GM12878 (cell line): ENCODE measurements at places on chromosomes 5 and 9. TPM values are rescaled to one million over a fixed set of nuclear protein-coding genes. Genes with fewer than 3 reads are reported as not detected.
A peak's percentile ranks its signal among the peaks of the same experiment; 100 is the strongest.

GRCh38 chr9:34457266-34458012 is 931 bp downstream of the FAM219A start:
- peak overlapping the region; percentile 65; the same call in 1 of the 2 replicates for H3K4me3 ChIP-seq
- DNase-seq: no peak
- H3K36me3 ChIP-seq: no peaks in the 10 kb centered on the region
- peaks cover 10% of the 10 kb centered on the region for H3K27me3 ChIP-seq
- H3K27ac ChIP-seq: no peak overlapping the region

- H3K27ac ChIP-seq: no peak overlapping the region
- no peaks in the 10 kb centered on the region for H3K27me3 ChIP-seq
- H3K4me1 ChIP-seq: peaks cover 11% of the 10 kb centered on the region
- H3K36me3 ChIP-seq: no peaks in the 10 kb centered on the region
- no peak overlapping the region for H3K4me3 ChIP-seq
Measured at GRCh38 chr9:68998812-68999211, 15.1 kb downstream of the PRKACG start.

Gene GMCL2
- not detected in 2 replicates for total RNA-seq

Gene SLC34A1
- 0.05 and 0.10 TPM in 2 replicates for total RNA-seq

Gene NOXA1
- total RNA-seq: not detected in 2 replicates
